Cardiac atrium fibroblast (primary cell): ENCODE measurements at places on chromosomes 11 and 22. TPM values are rescaled to one million over a fixed set of nuclear protein-coding genes. Genes with fewer than 3 reads are reported as not detected.

The TMPRSS4 gene
- total RNA-seq: not detected in 2 replicates

The FOLR3 gene
- not detected in 2 replicates for total RNA-seq

The ASCL2 gene
- total RNA-seq: 3.1 TPM in 1 of 2 replicates, not detected in the other

The FOLR1 gene
- not detected in 2 replicates for total RNA-seq

The ANKK1 gene
- total RNA-seq: not detected in 2 replicates

The DEUP1 gene
- total RNA-seq: not detected in 2 replicates

The LUZP2 gene
- total RNA-seq: under 0.01 TPM in 1 of 2 replicates, not detected in the other

The SCUBE2 gene
- 9.6 and 13.0 TPM in 2 replicates for total RNA-seq

The SLC35C1 gene
- total RNA-seq: 23.3 and 24.5 TPM in 2 replicates

The PNPLA3 gene
- total RNA-seq: 0.18 and 1.5 TPM in 2 replicates

The TAF6L gene
- 10.7 and 11.7 TPM in 2 replicates for total RNA-seq

The BATF2 gene
- 0.16 TPM in 1 of 2 replicates, not detected in the other for total RNA-seq

The SRPRA gene
- total RNA-seq: 112 and 118 TPM in 2 replicates

The RTN4R gene
- 0.54 and 0.97 TPM in 2 replicates for total RNA-seq

The DCHS1 gene
- total RNA-seq: 1.9 and 2.5 TPM in 2 replicates

The NCR3LG1 gene
- total RNA-seq: 3.8 and 8.7 TPM in 2 replicates

The FLRT1 gene
- total RNA-seq: under 0.01 and 1.1 TPM in 2 replicates

The POTEH gene
- not detected in 2 replicates for total RNA-seq

The NELL1 gene
- not detected in 2 replicates for total RNA-seq

The CCDC15 gene
- 0.97 and 3.1 TPM in 2 replicates for total RNA-seq

The FAT3 gene
- 0.18 and 0.49 TPM in 2 replicates for total RNA-seq

The ESAM gene
- total RNA-seq: 2.2 and 15.2 TPM in 2 replicates

The C11orf86 gene
- total RNA-seq: not detected in 2 replicates

The MS4A12 gene
- not detected in 2 replicates for total RNA-seq
